ENCODE measurements at places on chromosomes 13 and 19. TPM values are rescaled to one million over a fixed set of nuclear protein-coding genes. Genes with fewer than 3 reads are reported as not detected.

ZNF296 gene
- total RNA-seq, result 4.7 TPM

ATP4B gene
- not detected for total RNA-seq

RXFP2 gene
- not detected for total RNA-seq

HSH2D gene
- total RNA-seq, result 22.7 TPM

LSR gene
- 0.63 TPM for total RNA-seq

PPP1R37 gene
- total RNA-seq, result 8.0 TPM

GPC5 gene
- total RNA-seq, result not detected

MAMSTR gene
- total RNA-seq, result 0.58 TPM

KATNAL1 gene
- total RNA-seq, result 35.6 TPM

TBXA2R gene
- total RNA-seq, result 0.15 TPM

CEACAM3 gene
- not detected for total RNA-seq

KEAP1 gene
- 53.9 TPM for total RNA-seq

BEST2 gene
- total RNA-seq, result not detected

GNG8 gene
- not detected for total RNA-seq

MEGF8 gene
- total RNA-seq, result 15.9 TPM

GNG7 gene
- total RNA-seq, result 1.3 TPM

SLC25A15 gene
- total RNA-seq, result 25.3 TPM

CYP2F1 gene
- not detected for total RNA-seq

IFNL2 gene
- not detected for total RNA-seq

APOE gene
- 1.3 TPM for total RNA-seq

CDC42EP5 gene
- total RNA-seq, result not detected

TMEM59L gene
- 2.5 TPM for total RNA-seq

SH2D3A gene
- total RNA-seq, result 3.3 TPM

NLRP7 gene
- 0.18 TPM for total RNA-seq

SHC2 gene
- total RNA-seq, result not detected

FCHO1 gene
- 16.6 TPM for total RNA-seq

CERS1 gene
- not detected for total RNA-seq

TEX101 gene
- not detected for total RNA-seq

IGFL2 gene
- total RNA-seq, result not detected

NCAN gene
- not detected for total RNA-seq

CATSPERD gene
- total RNA-seq, result not detected

EPSTI1 gene
- 11.4 TPM for total RNA-seq
